ENCODE measurements at places on chromosomes 3 and 15.
A peak's percentile ranks its signal among the peaks of the same experiment; 100 is the strongest.

DNA sequence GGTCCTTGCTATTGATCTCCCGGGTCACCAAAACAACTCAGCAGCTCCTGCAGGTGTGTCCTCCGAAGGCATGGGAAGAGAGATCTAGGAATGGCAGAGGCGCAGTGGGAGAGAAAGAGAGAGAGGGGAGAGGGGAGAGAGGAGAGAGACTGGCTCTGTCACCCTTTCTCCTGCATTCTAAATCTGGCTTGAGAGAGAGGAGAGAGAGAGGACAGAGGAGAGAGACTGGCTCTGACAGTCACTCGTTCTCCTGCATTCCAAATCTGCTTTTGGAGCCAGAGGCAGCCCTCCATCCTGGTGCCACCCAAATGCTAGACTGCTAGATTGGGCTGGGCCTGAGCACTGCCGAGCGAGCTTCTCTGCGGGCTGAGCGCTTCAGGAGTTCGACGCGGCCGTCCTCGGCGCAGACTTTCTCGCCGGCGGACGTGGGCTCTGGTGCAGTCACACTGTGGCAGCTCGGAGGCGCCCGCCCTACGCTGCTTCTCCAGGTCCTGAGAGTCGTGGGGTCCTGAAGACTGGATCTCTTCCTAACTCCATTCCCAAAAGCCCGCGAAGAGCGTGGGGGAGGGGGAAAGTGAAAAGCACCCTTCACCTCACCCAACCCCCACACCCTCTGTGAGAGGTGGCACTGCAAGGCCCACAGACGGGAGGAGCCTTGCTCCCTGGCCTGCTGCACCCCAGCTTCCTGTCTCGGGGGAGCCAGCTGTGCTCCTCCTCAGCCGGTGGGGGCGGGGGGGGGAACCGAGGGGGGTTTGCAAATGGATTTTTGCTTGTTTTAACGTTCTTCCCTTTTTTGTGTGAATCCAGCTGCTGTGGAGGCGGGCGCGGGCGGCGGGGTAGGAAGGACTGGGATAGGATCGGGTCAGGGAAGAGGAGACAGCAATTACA is 222.3 kb downstream of the MEIS2 start:
- DNase-seq = no peak

DNA sequence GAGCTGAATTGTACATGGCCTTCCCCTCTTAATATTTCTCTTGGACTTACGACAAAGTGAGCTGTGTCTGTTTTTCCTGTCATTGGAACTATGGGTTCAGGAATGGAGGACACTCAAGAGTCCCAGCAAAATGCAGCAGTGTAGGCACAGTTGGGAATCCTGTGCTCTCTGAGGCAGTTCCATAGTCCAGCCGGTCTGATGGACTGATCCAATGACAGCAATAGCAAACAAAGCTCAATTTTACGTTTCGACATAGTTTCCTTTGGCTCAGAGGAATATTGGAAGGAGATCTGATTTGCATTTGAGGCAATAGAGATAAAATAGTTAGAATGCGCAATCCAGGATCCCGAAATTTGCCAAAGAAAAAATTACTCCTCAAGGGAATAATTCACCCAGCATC is 276.9 kb upstream of the CNTN3 start:
- DNase-seq = no peak

- DNase-seq = no peak
Measured at GRCh38 chr3:162262129-162262528, 765.5 kb downstream of the OTOL1 start.

DNA sequence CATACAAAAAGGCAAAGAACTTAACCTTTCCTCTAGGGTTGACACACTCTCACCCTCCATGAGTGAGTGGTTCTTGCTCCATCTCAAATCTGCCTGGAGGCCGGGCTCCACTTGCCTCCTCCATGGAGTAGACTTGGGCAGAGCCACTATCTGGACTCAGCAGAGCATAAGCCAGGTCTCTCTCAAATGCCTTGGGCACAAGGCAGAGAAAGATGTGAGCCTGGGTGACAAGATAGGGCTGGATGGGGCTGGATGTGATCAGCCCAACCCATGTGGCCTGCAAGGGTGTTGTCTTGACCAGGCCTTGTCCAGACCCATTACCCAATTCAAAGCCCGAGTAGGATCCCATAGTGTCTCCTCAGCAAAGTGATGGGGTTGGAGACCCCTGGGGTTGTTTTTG is 4.2 kb upstream of the RPL29 start:
- DNase-seq = no peak

- DNase-seq = no peak
Measured at GRCh38 chr3:140494970-140495369, 182.9 kb upstream of the TRIM42 start.

- no peak for DNase-seq
Measured at GRCh38 chr3:186044968-186045367, 63.9 kb downstream of the ETV5 start.

GRCh38 chr3:72907731-72908620 is 20.1 kb downstream of the GXYLT2 start:
- DNase-seq = no peak

DNA sequence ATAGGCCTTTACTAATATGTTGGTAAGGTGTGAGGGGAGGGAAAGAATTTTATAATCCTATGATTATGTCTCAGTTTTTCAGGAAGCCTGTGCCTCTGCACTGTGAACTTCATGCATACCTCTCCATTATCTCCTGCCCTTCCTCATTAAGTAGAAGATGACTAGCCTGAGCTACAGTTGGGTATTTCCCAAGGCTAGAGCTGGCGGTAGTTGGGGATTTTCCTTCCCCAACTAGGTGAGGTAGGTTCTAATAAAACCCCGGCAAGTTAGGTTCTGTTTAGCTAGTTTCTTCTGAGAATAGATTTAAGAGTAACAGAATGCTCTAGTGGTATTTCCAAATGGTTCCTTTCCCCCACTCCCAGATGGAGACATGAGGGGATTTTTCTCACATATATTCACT is 414.5 kb downstream of the GRM7 start:
- no peak for DNase-seq

GRCh38 chr3:131233900-131234668 is 147.5 kb upstream of the NUDT16 start:
- no peak for DNase-seq

GRCh38 chr15:23857028-23857641 is 170.0 kb upstream of the NDN start:
- DNase-seq = no peak

- no peak for DNase-seq
Measured at GRCh38 chr3:5769825-5770224, 582.3 kb downstream of the EDEM1 start.

GRCh38 chr15:64379216-64379960 is 1.9 kb downstream of the PCLAF start:
- DNase-seq = no peak

GRCh38 chr3:8743021-8743601 is 9.5 kb downstream of the CAV3 start:
- peak; percentile 6 for DNase-seq

GRCh38 chr3:27253391-27253790 is 115.8 kb downstream of the NEK10 start:
- no peak for DNase-seq

- DNase-seq = no peak
Measured at GRCh38 chr3:50584391-50584790, 15.1 kb downstream of the HEMK1 start.

DNA sequence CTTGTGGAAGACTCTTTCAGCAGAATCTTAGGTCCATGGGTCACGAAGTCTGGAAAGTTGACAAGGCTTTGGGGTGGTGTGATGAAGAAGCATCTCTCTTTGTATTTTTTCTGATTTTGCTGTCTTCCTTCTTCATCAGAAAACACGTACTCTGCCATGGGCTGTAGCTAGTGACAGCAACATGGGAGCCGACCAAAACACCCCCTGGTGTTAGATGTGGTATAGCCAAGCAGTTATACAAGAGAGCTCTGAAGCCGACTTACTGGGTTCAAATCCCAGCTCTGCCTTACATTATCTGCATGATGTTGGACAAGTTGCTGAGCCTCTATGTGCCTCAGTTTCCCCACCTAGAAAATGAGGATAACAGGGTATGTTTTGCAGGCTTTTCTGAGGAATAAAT is 32.9 kb upstream of the LYZL4 start:
- DNase-seq = no peak

DNA sequence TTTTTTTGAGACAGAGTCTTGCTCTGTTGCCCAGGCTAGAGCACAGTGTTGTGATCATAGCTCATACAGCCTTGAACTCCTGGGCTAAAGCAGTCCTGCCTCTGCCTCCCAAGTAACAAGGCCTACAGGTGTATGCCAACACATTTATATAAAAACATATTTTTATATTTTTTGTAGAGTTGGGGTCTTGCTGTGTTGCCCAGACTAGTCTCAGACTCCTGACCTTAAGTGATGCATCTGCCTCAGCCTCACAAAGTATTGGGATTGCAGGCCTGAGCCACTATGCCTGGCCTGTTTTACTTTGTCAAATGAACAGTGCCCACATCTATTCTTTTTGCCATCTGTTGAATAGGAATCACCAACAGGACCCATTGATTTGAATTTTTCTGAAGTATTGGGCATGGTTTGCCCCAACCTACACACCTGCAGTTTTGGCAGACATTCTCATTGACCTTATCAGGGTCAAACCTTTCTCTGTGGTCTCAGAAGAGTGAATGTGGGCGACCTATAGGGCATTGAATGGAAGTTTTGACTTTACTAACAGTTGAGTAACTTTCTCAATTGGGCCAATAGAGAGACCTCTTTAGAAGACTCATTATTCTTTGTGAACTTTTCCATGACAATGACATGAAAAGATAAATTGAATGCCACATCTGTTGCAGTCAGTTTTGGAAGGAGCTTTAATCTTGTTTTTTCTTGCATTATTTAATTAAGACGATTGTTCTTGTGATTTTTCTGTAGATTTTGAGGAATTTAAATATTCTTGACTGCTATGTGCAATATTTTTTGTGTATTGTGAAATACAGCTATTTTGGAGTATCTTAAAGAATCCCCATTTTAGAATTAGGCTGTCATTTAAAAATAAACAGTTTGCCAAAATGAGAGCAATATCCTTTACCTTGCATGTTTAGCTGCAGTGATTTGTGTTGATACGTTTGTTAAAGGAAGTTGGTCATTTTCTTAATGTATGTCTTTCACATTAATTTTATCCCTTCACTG is 2.7 kb downstream of the IREB2 start:
- DNase-seq = no peak

- DNase-seq = no peak
Measured at GRCh38 chr15:80323285-80323684, 71.3 kb upstream of the CTXND1 start.

DNA sequence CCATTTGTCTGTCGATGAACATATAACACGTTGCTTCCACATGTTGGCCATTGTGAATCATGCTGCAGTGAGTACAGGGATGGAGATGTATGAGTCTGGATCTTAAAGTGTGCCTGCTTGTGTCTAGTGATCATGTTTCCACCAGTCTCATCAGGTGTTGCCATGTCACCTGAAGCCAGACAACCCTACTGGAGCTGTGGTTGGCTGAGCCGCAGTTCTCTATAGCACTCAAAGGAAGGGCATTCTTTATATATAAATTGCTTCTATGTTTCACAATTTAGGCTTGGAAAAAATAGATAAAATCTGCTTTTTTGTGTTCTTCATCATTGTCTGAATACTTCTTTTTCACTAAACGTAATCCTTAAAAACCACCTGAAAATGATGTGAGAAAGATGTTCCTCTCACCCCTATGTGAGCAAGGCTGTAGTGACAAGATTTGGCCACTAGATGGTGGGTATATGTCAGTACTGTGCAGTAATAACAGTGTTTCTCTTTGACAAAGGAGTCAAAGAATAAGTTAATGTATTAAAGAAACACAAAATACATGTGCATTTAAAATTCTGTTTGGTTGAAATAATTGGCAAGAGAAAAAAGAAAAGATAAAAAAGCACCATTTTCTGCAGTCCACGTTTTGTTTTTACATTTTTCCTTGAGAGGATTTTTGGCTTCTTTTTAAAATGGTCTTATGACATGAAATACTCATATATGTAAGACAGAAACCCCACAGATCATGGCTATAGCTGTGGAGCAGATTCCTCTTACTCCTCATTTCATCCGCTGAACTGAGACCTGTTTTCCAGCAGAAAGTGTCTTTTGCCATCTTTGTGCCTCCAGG is 394.5 kb upstream of the DPPA4 start:
- DNase-seq = peak; percentile 68

All from activated effector memory CD4-positive, alpha-beta T cell treated with anti-CD3 and anti-CD28 coated beads, Interleukin-2, amount 50 U/mL, for 16 hours (primary cell).